CD4-positive, alpha-beta T cell treated with Interleukin-15 for 4 hours (primary cell): ENCODE measurements at places on chromosomes 4 and X.

GRCh38 chr4:13694256-13694655, 66.7 kb upstream of the BOD1L1 start:
- no peak for DNase-seq

DNA sequence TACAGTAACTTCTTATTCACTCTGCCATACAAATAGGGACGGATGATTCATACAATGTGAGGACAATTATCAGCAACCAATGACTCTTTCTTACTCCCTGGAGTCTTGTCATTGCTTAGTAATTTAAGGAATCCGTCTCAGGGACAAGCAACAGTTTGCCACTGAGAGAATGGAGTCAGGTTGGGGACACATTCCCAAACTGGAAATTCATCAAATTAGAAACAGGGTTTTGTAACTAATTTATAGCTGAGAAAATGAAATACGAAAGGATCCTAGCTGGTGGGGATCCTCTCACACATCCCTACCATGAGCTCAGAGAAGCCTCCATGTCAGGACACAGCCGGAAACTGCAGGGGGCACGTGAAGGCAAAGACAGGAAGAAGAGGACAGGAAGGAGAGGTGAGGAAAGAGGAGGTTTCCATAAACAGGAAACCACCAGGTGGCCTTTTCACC, 50.4 kb upstream of the KDR start:
- no peak for DNase-seq

- DNase-seq, result no peak
These were observed 1.4 kb upstream of the DOK7 start for GRCh38 chr4:3461515-3462291.

GRCh38 chr4:159577241-159577640, 474.4 kb downstream of the RAPGEF2 start:
- DNase-seq, result no peak

- no peak for DNase-seq
These were observed 113.0 kb downstream of the PRDM5 start for GRCh38 chr4:120809518-120809917.

GRCh38 chr4:87865960-87866598, 33.3 kb downstream of the MEPE start:
- no peak for DNase-seq

- no peak for DNase-seq
These were observed 229.2 kb downstream of the RBMX2 start for GRCh38 chrX:130631011-130631410.

DNA sequence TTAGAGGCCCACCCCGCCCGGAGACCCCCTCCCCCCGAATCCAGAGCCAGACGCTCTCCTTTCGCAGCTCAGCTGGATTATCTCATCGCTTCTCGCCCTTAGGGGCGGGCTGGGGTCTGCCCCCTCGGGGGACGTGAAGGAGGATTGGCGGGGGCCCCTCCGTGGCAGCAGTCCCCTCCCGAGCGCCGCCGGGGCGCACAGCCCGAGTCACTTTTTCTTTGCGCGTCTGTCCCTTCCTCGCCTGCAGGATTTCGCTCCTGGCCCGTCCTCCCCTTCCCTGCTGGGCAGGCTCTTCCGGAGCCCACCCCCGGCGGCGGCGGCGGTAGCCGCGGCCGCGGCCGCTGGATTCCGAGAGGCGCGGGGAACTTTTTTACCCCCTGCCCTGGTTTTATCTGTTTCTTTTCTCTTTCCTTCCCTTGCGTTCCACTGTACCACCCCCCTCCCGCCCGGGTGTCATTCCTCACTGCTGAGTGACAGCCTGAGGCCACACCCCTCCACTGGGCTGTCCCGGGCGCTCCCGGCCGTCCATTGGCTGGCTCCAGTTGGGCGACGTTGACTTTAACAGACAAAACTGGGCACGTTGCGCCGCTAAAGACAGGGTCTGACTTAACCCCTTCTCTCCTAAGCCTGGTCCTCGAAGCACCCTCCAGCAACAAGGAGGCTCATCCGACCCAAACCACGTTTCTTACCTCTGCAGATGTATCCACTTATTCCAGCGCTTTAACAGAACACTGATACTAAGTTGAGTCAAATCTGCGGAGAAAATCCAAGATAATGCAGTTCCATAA, 492 bp upstream of the NKX3-2 start:
- DNase-seq, result no peak

GRCh38 chr4:150436598-150437370, 145.2 kb upstream of the MAB21L2 start:
- no peak for DNase-seq

DNA sequence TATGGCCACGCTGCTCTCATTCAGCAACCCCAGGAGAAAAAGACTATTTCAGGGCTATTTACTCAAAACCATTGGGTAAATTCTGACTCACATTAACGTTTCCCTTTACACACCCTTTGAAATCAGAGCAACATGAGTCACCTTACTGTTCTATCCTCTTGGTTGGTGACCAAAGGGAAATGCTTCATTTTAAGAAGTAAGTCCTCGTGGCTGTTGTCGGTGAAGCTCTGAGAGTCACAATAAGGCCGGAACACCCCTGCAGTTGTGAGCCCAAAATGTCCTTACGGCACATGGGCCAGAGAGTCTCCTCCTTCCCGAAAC, 56.3 kb upstream of the SPRY1 start:
- DNase-seq, result no peak

GRCh38 chrX:69020316-69020715, 144.9 kb downstream of the PJA1 start:
- no peak for DNase-seq

DNA sequence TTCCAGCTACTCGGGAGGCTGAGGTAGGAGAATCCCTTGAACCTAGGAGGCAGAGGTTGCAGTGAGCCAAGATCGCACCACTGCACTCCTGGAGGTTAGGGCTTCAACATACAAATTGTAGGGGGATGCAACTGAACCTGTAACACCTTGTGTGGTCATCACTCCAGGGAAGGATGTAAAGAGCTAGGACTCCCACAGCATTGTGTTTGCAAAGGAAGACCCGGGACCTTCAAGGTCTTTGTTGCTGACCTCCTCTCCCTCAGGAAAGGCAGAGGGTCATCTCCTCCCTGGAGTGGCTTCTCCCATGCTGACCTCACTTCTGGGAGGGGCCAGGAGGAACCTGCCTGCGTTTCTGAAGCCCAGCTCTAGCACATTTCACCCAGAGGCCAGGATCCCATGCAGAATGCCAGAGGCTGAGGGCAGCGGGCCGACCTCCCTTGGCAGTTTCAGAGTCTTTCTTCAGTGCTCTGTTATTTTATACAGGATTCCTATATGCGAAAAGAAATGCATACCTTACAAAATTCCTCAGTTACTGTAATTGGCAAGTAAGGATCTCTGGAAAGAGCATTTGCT, 80.2 kb downstream of the HTRA3 start:
- no peak for DNase-seq

GRCh38 chr4:101141855-101142254, 205.5 kb downstream of the PPP3CA start:
- no peak for DNase-seq

- no peak for DNase-seq
These were observed 5.9 kb downstream of the ADD1 start for GRCh38 chr4:2849267-2850152.

DNA sequence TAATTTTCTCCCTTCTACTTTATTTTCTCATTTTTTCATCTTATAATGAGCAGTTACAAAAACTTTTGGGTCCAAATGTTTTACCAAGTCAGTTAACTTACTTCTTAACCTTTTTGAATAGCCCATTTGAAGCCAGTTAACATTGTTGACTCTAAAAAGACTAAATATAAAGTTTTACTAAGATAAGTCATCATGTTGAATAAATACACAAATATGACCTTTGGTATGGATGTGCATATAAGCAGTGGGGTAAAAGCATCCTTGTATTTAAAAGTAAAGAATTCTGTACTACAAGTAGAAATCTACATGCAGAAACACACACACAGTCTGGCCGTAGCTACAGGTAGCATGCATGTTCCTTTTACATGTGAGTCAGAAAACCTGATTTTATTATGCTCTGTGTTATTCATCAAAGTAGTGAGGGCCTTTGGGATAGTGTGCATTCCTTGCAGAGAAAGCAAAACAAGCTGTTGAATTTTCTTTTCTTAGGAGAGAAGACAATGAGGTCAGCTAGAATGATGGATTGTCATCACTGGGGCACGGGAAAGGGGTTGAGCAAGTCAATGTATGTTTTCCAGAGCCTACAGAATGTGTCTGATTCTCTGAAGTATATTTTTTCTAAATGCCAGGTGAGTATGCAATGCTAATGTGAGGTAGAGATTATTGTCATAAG, 533.2 kb upstream of the AGA start:
- DNase-seq, result no peak

DNA sequence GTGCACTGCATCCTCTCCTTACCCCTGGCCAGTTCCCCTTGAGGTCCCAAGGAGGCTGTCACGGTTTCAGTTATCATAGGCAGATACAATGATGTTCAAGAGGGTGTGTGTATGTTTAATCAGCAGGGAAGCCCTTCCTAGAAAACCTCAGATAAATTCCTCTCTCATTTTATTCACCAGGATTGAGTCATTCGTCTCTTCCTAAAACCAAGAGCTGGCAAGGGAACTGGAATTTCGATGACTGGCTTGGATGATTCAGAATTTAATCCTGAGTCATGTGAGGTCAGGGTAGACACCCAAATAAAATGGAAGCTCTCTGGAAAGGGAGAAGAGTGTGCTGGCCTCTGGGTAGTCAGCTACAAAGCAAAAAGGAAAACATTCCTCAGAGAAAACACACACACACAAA, 106.2 kb upstream of the RAPGEF2 start:
- no peak for DNase-seq

- no peak for DNase-seq
These were observed 249.9 kb downstream of the HNRNPD start for GRCh38 chr4:82123934-82124333.

- no peak for DNase-seq
These were observed 92.2 kb upstream of the SPRY1 start for GRCh38 chr4:123304151-123304964.

- DNase-seq, result no peak
These were observed 1511.0 kb downstream of the ARAP2 start for GRCh38 chr4:34733185-34733941.

- no peak for DNase-seq
These were observed 768 bp downstream of the MID2 start for GRCh38 chrX:107826238-107827029.

DNA sequence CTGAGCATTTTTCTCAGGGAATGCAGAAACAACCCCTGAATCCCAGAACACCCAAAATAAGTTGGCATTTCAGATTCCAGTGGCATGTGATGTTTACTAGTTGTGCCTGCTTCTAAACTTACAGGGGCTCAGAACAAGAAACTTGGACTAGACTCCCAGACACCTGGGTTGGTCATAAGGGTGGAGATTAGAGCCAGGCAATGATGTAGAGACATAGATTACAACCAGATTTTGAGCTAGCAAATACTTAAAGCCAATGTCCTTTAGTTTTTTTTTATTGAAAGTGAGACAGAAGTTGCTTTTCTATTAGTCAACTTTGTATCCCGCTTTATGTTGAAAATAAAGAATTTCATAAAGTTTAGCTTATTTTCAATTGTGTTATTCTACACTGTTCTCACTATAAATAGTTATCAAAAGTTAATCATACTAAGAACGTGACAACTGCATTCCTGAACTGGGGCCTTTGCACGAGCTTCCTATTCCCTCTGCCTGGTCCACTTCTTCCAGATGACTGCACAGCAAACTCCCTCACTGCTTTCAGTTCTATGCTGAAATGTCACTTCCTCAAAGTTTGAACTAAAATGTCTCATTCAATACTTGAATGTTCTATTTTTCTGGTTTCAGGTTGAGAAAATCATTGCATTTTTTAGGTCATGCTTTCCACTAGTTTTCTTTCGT, 224.7 kb upstream of the PPP1R2C start:
- DNase-seq, result no peak

GRCh38 chrX:65751519-65751918, 84.1 kb downstream of the MSN start:
- no peak for DNase-seq

GRCh38 chr4:24477919-24478318, 106.4 kb downstream of the DHX15 start:
- DNase-seq, result no peak

GRCh38 chr4:34486461-34487363, 1757.6 kb downstream of the ARAP2 start:
- DNase-seq, result no peak

- peak; percentile 32 for DNase-seq
These were observed 866 bp upstream of the EMD start for GRCh38 chrX:154378059-154378798.

GRCh38 chrX:42748067-42748850, 29.7 kb downstream of the PPP1R2C start:
- no peak for DNase-seq

- DNase-seq, result no peak
These were observed 864.9 kb upstream of the SLIT2 start for GRCh38 chr4:19386786-19387185.

- DNase-seq, result no peak
These were observed 103.6 kb downstream of the RAPGEF2 start for GRCh38 chr4:159206427-159206871.

GRCh38 chr4:122293374-122294365, 85.1 kb upstream of the ADAD1 start:
- no peak for DNase-seq

- no peak for DNase-seq
These were observed 328.4 kb downstream of the CAMK2D start for GRCh38 chr4:113433116-113433515.

DNA sequence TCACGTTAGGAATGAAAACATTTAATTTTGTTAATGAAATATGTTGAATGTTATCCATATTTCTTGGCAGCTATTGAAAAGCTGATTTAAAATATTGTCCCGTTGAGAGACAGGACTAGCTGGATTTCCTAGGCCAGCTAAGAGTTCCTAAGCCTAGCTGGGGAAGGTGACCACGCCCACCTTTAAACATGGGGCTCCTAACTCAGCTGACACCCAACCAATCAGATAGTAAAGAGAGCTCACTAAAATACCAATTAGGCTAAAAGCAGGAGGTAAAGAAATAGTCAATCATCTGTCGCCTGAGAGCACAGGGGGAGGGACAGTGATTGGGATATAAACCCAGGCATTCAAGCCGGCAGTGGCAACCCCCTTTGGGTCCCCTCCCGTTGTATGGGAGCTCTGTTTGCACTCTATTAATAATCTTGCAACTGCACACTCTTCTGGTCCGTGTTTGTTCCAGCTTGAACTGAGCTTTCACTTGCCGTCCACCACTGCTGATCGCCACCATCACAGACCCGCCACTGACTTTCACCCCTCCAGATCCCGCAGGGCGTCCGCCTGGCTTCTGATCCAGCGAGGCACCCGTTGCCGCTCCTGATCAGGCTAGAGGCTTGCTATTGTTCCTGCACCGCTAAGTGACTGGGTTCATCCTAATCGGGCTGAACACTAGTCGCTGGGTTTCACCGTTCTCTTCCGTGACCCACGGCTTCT, 308.9 kb downstream of the GLUD2 start:
- DNase-seq, result no peak

GRCh38 chr4:184397516-184398163, 76.7 kb downstream of the IRF2 start:
- no peak for DNase-seq

DNA sequence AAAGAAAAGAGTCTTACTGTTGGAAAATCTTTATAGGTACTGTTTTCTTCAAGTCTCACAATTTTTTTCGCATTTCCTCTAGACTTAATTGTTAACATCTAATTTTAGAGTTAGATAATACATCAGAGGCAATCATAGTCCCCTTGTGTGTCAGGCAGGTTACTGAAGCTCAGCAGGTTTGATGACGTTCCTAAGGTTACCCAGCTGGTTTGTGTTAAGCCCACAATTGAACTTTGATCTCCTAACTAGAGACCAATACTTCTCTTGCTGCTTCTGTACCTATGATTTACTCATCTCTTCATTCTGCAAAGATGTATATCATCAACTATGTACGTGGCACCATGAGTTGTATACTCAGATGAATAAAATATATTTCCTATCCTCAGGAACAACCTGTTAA, 131.6 kb upstream of the STIM2 start:
- no peak for DNase-seq
